Retina (tissue), 1 donor: ENCODE measurements at places on chromosomes 2 and 18.
A peak's percentile ranks its signal among the peaks of the same experiment; 100 is the strongest.

DNA sequence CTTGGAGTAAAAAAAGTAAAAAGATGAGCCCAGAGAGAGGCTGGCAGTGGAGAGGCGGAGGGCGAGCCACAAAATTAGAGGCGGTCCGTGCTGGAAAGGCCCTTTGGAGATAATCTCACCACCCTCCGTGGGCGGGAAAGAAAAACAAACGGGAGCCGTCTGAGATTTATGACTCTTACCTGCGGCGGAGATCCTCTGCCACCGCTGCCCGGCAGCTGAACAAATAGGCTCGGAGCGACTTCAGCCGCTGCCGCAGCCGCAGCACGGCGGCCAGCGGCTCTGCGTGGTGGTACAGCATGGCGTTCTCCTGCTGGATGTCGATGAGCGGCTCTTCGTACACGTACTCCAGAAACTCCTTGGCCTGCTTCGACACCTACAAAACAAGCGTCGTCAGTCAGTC, 94.6 kb downstream of the PLEKHM3 start:
- no peak for DNase-seq

DNA sequence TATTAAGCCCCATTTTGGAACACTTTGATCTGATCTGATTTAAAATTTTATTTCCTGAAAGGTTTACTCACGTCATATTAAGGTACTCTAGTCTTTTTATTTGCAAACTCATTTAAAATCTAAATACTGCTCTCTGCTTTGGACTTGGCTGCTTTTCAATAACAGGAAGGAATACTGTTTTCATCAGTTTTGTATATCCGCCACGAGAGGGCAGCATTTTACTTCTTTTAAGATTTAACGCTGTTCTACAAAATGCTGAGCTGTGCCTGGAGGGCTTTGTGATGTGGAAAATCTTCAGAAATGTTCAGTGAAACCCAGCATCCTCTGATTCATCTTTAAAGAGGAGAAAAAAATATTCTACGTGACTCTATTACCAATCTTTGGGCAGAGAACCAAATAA, 37.5 kb upstream of the SLC38A11 start:
- DNase-seq: peak; percentile 55

DNA sequence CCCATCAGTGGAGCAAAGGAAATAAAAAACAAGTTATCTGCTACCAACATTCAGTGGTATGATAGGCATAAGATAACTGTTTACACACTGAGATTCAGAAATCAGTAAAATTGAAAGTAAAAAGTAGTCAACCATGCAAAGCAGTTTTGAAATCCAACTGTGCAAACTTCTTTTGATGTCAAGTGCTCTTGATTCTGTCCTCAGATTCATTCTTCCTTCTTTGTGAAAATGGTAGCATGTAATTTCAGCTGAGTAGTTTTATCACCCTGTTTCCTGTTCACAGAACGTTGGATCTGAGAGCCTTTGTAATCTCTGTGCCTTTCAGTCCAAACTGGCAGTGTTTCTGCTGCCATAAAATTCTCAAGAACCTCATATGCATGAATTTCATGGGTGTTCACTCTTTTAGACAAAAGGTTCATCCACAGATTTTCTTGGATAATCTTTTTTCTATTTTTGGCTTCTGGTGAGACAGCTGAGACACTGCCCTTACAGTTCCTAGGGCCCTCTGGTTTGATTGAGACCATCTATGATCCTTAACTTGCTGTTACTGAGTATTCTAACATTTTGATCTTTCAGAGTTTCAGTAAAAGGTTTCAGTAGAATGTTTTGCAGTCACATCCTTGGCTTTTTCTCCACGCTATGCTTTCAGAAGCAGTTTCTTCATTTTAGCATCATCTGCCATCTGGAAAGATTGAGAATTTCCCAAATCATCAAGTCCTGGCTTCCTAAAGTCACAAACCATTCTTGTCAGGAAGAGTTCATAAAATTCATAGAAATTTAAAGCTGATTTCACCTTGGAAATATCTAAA, 272.3 kb upstream of the EPHA4 start:
- DNase-seq: no peak

DNA sequence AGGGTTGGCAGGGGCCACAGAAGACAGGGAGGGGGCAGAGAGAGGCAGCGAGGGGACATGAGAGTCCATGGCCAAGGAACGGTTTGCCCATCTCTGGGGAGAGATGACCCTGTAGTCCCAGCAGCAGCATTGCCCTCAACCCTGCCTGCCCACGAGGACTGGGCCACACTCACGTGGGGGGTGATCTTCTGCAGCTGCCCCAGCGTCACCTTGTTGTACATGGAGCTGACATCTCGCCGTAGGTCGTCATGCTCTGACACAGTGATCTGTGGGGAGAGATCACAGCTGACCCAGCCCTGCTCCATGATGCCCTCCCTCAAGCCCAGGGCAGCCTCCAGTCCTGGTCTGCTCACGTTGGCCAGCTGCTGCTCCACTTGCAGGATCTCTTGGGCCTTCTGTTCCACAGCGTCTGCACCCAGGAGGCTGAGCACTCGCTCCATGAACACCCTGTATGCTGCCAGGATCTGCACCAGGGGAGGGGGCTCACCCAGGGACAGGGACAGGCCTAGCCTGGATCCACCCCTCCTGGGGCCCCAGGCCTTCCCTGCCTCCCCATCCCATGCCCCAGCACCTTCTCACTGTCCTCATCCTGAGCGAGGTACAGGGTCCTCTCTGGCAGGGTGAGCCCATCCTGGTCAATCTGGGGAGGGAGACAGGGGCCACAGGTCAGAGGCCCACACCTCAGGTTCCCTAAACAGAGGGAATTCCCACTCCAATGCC, 2.8 kb downstream of the ECEL1 start:
- no peak for DNase-seq

GRCh38 chr2:76251342-76251741, 540.6 kb upstream of the GCFC2 start:
- DNase-seq: no peak

- no peak for DNase-seq
Measured at GRCh38 chr2:858646-859045, 92.0 kb upstream of the SNTG2 start.

- DNase-seq: no peak
Measured at GRCh38 chr2:83106853-83107252, 1352.2 kb downstream of the SUCLG1 start.

GRCh38 chr2:197115325-197115724, 188.8 kb upstream of the PGAP1 start:
- no peak for DNase-seq

DNA sequence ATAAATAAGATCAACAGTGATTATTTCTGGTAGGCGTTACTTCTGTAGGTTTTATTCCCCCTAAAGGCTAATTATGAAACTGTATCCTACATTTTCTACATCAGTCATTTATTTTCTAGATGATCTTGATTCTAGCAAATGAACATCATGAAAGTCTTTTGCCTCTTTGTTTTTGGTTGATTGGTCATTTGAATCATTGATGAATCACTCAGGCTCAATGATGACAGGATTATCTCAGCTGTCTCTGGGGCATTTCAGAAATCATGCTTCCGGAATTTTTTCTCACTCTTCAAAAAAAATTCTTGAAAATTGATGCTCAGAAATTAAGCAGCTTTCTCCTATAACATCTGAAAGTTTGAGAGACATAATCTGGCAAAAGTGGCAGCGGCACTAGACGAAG, 298.9 kb upstream of the TCF4 start:
- DNase-seq: no peak

DNA sequence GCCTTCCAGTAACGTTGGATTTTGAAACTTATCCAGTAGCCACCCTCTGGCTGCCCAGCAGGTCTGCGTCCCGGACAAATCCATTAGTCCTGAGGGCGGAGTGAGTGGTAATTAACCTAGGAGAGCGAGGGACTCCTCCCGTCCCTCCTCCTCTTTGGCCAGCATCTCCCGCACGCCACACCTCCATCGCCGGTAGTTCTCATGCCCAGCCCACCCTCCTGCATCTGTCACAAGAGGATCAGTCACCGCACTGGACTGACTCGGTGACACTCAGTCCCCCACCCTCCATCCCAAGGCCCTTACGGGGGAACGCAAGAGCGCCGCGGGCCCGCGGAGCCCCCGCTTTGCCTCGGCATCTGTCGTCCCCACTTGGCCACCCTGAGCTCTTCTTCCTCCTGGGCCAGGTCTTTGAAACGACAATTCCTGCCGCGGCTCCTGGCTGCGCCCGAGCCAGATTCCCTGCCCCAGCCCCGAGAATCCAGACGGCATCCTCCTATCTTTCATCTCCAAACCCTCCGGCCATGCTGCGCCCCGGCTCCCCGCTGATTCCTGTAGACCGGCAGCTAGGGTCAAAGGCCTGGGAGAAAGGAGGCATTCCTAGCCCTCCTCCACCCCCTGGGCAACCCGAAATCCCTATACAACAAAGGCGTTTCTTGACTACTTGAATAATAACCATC, 77.5 kb downstream of the EIF2AK3 start:
- DNase-seq: peak; percentile 64

DNA sequence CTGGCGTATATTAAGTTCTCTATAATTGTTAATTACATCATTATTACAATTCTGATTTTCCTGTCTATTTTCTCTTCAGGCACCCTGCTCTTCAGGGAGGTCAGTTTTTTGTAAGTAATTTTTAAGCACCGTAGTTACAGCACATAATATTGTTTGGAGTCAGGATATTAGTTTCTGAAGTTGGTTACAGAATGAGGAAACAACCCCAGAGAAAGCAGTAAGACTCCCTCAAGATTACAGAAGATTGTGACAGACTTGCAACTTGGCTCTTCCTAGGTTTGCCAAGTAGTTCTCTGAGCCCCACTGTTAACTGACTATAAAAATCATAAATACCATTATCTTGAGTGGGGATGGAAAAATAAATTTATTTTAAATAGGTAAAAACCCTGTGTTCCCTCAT, 921 bp downstream of the RPE start:
- no peak for DNase-seq

DNA sequence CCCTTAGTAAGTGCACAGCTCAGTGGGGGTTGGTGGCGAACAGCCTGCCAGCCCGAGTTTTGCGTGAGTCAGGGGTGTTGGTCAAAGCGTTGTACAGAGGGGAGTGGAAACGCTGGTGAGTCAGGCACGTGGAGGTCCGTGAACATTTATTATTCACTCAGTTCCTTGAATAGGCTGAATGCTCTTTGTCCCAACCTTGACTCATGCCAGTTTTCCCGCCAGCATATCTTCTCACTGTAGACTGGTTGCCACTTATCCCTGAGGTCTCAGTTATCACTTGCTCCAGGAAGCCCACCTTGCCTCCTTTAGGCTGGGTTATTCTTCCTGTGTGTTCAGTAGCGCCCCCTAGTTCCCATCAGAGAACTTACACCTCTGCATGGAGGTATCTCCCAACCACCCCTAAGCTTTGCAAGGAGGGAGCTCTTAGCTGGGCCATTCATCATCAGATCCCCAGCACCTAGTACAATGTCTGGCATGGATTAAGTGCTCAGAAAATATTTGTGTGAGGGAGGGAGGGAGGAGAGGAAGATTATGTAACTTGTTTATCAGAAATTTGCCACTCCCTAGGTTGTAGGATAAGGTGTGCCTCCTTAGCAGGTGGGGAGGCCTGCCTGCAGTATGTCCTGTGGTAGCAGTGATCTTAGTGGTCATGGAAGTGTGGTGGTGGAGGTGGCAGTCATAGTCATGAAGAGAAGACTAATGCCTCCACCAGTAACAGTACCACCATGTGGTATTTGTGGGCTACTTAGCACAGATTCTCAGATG, 72.1 kb downstream of the CABLES1 start:
- DNase-seq: no peak

DNA sequence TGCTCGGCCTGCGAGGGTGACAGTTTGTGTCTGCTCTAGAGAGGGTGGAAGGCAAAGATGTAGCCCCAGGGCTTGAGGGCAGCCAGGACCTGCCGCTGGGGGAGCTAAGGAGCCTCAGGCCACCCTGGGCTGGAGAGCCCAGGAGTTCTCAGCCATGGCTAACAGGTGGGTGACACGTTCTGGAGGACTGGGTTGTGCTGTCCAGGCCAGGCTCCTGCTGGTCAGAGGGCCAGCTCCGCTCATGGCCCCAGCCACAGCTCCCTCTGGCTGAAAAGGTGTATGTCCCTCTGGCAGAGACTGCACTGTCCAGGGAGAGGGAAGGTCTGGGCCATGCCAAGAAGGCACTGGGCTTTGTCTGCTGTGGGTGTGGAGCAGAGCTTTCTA, 19.2 kb downstream of the TMEM185B start:
- DNase-seq: no peak

DNA sequence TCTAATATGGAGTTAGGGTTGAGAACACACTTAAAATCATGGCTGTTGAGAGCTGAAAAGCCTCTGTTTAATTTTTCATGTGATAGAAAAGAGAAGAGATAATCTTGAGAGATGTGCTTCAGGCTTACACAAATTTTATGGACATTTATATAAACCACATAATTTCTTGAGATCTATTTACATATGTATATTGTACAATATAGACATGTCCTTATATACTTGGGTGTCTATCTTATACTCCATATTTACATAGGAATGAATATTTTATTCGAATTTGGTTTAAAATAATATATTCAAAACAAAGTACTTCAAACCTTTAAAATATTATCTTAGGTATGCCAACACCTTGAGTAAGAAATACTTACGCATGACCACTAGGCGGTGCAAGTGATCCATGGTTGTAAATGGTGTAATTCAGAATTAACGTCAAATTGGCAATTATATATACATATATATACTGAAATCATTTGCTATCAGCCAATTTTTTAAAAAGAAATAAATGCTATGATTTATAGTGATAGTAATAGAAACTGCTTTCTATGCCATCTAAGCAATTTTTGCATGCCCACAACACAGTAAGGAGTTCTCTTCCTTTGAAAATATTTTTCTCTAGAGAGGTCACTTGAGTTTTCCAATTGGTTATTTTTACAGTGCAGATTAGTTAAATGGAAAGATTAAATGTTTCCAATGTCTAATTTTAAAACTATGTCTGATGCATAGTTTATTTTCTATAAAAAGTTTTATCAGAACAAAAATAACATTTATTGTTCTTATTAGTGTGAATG, 37.6 kb upstream of the SPAG16 start:
- DNase-seq: no peak

DNA sequence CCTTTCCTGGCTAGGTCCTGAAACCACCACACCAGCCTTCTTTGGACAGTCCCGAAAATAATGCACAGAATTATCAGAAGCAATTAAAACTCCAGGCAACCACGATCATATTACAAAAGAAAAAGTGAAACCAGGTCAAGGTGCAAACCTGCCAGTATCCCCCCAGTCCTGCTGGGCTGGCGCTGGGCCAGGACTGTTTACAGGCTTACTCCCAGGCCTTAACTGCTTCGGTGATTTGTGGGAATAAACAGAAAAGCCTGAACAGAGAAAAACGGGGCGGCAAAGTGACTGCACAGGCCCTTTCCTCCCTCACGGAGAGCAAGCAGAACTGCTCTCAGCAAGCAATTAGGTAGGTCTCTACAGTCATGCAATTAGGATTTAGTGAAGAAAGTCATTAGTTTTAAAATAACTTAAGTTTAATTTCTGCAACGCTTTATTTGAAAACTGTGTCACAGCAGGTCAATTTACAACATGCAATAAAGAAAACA, 1.3 kb downstream of the HDAC4 start:
- peak; percentile 57 for DNase-seq

- DNase-seq: no peak
Measured at GRCh38 chr18:11845654-11846053, 5.6 kb upstream of the CHMP1B start.

GRCh38 chr2:38387887-38388286, 10.8 kb upstream of the ATL2 start:
- DNase-seq: no peak
